ENCODE measurements at places on chromosomes 7 and 10.
A peak's percentile ranks its signal among the peaks of the same experiment; 100 is the strongest.

DNA sequence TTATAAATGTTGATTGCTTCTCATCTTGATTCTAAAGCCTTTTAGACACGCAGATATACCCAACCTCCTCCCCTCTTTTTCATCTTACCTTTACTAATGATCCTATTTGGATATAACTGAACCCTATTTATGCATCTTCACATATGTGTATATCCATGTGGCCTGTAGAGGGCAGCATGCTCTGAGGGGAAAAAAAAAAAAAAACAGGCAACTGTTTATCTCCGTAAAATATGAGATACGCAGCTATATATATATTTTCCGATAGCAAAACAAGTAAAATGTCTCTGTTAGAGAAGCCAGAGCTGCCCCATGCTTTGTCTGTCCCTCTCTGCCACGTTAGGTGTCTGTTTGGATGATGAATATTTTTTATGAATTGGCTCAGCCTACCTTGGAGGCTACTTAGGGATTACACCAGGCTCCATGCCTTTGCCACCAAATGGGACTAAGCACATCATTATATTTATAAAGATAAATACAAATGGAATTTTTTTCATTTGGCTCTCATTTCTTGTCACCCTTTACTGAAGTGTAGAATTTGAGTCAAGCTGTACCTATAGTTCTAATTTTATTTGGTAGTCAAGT is 174.8 kb upstream of the FZD1 start:
- no peak for DNase-seq

GRCh38 chr10:99673492-99673891 is 14.2 kb downstream of the ENTPD7 start:
- no peak for DNase-seq

- peak; percentile 50 for DNase-seq
Measured at GRCh38 chr10:132878730-132879407, 63.5 kb downstream of the CFAP46 start.

GRCh38 chr7:149081914-149082313 is 8.6 kb downstream of the ZNF786 start:
- peak; percentile 39 for DNase-seq

DNA sequence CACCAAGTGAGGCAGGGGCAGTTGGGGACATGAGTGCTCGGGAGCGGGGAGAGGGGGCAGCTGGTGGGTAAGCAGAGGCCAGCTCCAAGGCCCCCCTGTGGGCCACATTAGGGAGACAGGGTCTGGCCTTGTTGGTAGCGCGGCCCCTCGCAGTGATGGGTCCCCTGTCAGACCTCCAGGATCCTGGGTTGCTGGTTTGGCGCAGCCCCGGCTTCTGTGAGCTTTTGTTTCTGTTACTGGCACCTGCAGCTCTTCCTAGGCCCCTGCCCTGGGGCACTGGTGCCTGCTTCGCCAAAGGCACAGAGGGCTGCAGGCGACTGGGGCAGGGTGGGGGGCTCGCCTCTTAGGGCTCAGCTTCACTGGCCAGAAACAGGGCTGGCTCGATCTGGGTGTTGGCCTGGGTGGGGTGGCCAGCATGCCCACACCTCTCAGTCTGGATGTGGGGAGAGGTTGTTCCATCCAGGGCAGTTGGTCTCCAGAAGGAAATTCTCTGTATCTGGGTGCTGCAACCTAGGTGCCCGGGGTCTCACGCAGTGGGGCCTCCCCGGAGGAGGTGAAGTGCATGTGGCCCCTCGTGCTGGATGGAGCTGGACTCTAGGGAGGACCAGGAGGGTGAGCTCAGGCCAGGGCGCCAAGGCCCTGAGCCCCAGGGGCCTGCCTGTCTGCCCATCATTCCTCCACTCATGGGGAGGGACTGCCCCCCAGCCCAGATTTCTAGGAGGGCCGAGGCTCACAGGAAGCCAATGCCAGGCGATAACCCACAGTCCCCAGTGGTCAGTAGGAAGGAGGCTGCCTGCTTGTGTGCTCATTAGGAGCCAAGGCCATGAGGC is 138.6 kb downstream of the LHPP start:
- no peak for DNase-seq

DNA sequence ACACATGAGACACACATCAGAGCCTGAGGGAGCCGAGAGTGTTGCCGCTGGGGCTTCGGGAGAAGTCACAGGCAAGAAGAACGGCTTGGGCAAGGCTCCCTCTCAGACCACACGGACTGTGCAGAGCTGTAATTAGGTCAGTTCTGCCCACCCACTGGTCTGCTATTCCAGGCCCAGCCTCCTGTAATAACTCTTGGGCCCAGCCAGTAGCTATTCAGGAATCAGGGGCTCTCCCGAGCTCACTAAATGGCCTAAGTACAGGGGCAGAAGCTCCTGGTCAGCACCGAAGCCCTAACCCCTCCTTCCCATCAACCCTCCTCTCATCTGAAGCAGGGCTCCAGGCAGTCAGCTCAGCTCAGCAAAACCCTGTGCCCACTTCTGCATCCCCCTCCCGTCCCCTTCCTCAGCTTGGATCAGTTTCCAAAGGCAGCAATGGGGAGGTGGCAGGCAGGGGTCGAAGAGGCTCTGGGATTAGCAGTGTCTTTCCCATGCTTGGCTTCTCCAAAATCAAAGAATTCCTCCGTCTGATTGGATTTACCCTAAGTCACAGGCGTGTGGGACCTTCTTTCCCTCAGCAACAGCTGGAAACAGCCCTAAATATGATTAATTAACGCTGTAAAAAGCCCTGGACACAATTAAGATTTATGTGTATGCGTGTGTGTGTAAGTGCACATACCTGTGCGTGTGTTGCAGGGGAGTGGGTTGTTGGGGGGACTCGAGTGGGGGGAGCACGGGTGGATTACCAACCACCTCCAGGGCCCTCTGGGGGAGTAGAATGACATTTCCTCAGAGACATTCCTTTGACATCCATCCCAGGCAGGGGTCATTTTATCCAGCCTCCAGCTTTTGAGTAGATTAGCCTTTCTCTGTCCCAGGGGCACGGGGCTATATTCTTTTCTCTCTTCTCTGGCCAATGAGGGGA is 48.4 kb upstream of the BTRC start:
- no peak for DNase-seq

GRCh38 chr10:89697946-89698345 is 3.4 kb upstream of the KIF20B start:
- no peak for DNase-seq

DNA sequence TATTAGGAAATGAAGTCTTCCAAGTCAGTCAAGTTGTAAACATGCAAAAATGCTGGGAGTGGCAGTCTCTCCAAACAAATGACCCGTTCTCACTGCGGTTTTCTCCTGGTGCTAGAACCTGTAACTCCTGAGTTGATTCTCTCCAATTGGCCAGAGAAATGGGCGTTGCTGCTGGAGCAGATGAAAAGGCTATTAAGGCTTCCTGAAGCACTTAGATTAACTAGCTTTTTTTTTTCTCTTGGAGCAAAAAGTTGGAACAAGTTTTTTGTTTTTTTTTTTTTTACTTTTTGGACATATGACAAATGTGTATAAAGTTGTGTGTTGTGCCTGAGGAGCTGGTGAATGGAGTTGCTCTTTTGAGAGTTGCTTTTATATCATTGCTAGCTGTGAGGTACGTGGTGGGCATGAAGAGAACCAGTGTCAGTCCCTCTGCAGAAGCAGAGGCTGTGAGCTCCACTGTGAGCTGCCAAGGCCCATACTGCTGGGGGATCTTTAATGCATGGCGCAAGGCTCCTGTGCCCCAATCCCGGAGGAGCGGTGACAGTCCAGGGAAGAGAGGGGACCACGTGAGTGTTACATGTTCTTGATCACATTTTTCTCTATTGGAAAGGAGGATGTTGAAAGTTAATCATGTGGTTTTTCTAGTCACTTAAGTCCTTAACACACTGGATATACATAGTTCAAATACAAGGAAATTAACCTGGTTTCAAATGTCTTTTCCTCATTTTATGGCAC is 393.6 kb upstream of the GALNT17 start:
- DNase-seq = no peak

- no peak for DNase-seq
Measured at GRCh38 chr7:148266795-148267194, 323.8 kb upstream of the C7orf33 start.

DNA sequence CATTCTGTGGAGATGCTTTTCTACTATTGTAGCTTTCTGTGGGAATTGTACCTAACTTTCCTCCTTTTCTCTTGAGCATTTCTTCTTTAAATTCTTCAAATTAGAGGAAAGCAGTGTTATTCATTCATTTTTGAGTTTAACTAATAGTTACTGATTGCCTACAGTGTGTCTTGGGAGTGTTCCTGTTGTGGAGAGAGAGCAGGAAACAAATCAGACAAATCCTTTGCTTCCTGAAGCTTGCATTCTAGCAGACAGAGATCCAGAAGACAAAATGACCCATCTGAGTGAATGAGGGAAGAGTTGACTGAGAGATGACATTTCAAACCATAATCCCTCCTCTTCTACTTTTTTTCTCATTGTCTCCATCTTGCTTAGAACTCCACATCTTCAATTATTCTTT is 170.4 kb downstream of the SUGCT start:
- DNase-seq = no peak

DNA sequence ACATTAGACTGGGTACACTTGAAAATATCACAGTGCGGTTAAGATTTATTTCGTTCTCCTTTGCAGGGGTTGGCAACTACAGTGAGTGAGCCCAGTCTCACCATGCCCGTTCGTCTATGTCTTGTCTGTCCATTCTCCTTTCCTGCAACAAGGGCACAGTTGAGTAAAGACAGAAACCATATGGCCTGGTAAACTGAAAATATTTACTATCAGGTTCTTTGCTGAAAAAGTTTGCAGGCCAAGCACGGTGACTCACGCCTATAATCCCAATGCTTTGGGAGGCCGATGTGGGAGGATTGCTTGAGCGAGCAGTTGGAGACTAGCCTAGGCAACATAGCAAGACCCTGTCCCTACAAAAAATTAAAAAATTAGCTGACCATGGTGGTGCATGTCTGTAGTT is 11.4 kb upstream of the KCTD7 start:
- DNase-seq = no peak

DNA sequence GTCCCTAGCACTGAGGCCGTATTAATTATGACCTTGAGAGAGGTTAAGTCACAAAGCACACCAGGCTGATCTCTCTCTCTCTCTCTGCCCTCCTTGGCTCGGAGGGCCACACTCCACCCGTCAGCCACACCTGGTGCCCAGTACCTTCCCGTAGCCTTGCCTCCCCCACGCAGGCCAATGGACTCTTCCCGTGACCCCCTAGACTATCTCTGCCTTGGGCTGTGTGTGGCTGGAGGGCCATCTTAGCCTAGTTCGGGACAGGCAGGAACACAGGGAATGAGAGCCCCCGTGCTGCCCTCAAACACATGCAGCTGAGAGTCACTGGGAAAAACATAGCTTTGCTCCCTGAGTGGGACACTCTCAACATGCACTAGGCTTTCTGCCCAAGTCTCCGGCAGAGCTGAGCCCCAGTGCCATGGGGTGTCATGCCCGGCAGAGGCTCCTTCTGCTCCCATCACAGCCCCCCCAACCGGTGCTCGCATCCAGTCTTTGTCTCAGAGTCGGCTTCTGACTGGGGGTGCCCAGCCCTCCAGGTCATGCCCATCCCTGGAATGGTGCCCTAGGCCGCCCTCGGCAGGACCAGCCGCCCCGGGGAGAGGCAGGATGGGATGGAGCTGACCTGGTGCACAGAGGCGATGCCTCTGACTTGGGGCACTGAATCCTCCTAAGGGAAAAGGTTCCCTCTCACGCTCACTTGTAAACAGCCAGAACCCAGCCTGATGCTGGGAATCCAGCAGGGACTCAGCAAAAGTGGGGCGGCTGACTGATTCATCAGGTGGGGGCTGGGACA is 63.0 kb downstream of the TCERG1L start:
- DNase-seq = peak; percentile 14

DNA sequence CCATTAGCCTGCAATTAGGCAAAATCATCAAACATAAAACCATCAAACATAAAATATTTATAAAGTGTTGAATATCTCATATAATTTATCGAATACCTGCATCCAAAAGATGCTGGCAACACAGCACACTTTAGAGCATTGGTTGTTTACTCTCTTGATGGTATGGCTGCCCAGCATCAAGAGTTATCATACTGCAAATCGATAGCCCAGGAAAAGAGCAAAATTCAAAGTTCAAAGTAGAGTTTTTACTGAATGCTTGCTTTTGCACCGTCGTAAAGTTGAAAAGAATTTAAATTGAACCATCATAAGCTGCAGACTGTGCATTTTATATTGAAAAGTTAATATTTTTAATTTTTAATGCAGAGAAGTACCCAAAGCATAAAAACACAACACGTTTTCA is 4.2 kb upstream of the GSTO2 start:
- no peak for DNase-seq

DNA sequence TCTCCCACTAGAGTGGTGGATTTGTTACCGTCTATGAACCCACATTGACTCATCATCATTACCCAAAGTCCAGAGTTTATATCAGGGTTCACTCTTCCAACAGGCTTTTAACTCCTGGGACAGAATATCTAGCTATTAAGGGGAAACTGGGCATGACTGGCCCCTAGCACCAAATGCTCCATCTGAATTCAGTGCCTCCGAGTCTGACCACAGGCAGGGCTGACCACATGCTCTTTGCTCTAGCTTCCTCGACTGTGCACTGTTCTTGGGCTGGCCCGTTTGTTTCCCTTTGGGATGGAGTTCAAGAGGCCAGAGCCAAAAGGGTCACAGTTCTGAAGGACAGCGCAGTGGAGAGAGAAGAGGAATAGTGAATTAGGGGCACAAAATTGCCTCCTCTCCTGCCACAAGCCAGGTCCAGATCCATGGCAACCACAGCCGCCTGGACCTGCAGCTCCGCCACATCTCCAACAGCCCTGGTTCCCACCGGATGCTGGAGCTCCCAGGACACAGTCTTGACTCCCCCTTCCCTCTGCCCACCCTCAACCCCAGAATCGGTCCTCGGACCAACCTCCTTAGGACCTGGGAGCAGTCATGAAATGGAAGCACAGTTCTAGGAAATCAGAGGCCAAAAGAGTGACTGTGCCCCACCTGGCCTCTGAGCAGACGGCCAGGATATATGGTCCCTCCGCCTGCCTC is 16.2 kb downstream of the CAMK2G start:
- DNase-seq = no peak

GRCh38 chr10:114922003-114922402 is 16.0 kb upstream of the TRUB1 start:
- no peak for DNase-seq

DNA sequence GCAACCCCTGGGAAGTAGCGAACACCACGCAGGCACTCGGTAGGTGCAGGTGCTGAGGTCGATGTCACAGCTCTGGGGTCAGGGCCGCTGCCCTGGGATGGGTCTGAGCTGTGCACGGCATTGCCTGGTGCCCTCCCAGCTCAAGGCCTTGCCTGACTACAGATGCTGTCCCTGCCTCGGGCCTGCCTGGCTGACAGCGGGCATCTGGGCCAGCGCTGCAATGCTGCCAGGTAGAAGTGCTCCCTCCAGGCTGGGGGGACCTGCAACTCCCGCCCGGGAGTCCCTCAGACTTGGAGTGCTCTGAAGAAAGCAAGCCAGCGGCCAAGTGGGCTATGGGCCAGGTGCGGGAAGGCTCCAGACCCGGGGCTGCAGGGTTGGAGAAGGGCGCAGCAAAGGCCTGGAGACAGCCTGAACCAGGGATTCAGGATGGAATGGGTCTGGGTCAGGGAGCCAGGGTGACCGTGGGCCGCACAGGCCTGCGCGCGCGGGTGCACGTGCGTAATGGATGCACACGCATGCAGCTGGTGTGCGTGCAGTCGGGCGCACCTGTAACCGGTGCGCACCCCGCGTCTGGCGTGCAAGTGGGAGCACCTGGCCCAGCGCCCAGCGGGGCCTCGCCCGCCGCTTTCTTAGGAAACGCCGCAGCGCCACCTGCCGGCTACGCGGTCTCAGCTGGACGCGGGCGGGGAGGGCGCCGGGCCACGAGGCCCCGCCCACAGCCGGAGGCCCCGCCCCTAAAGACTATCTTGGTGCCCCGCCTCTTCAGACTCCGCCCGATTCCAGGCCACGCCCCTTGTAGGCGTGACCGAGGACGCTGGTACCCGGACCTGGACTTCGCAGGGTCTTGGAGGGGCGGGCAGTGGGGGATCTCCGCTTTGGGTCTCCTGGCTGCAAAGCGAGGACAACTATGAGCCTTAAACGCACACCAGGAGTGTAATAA is 46.7 kb downstream of the MICALL2 start:
- DNase-seq = peak; percentile 96

All from activated effector memory CD4-positive, alpha-beta T cell treated with anti-CD3 and anti-CD28 coated beads, Interleukin-2, amount 50 U/mL, for 16 hours (primary cell).